Neural progenitor cell (in vitro differentiated cells): ENCODE measurements at places on chromosomes 3 and 15.

DNA sequence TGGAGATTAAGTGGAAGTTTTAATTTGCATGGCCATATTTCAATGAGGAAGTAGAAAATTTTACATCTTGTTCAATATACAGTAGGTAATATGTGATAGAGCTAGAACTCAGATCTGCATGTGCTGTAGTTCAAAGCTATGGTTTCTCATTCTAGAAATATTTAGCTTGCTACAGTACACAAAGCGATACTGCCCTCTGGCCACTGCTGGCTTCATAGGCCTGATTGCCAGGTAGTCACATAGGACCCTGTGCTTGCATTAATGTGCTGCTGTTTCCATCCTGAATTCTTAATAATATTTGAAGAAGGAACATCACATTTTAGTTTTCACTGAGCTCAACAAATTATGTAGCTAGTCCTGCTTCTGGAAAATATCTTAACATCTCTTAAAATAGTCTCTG, 87.0 kb downstream of the PLSCR2 start:
- DNase-seq, result peak; percentile 13
- H3K36me3 ChIP-seq, result no peaks in the 10 kb centered on the region
- H3K4me3 ChIP-seq, result no peak overlapping the region
- no peaks in the 10 kb centered on the region for H3K4me1 ChIP-seq
- no peaks in the 10 kb centered on the region for H3K27me3 ChIP-seq

DNA sequence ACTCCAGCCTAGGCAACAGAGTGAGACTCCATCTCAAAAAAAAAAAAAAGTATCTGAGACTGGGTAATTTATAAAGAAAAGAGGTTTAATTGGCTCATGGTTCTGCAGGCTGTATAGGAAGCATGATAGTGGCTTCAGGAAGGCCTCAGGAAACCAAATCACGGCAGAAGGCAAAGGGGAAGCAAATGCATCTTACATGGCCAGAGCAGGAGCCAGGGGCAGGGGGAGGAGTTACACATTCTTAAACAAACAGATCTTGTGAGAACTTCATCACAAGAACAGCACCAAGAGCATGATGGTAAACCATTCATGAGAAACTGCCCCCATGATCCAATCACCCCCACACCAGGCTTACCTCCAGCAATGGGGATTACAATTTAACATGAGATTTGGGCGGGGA, 37.2 kb downstream of the ACAP2 start:
- no peak overlapping the region for H3K27ac ChIP-seq
- no peak overlapping the region for H3K4me3 ChIP-seq
- H3K36me3 ChIP-seq, result no peaks in the 10 kb centered on the region
- no peaks in the 10 kb centered on the region for H3K4me1 ChIP-seq
- no peak for DNase-seq

DNA sequence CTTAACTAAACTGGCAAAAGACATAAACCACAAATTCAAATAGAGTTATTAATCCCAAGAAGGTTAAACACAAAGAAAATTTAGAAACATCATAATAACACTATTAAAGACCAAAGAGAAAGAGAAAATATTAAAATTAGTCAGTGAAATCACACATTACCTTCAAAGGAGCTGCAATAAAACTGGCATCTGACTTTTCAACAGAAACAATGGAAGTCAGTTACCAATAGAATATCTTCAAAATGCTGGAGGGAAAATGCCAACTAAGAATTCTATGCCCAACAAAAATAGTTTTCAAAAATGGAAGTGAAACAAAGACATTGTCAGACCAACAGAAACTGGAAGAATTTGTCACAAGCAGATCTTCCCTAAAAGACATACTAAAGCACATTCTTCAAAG, 68.7 kb upstream of the RNF7 start:
- H3K27ac ChIP-seq, result no peak overlapping the region
- H3K4me1 ChIP-seq, result no peaks in the 10 kb centered on the region
- DNase-seq, result no peak

- DNase-seq, result no peak
- no peaks in the 10 kb centered on the region for H3K36me3 ChIP-seq
- no peaks in the 10 kb centered on the region for H3K27me3 ChIP-seq
- no peak overlapping the region for H3K27ac ChIP-seq
- no peak overlapping the region for H3K4me3 ChIP-seq
Observed at GRCh38 chr3:127698691-127699415, 26.1 kb downstream of the ABTB1 start.

DNA sequence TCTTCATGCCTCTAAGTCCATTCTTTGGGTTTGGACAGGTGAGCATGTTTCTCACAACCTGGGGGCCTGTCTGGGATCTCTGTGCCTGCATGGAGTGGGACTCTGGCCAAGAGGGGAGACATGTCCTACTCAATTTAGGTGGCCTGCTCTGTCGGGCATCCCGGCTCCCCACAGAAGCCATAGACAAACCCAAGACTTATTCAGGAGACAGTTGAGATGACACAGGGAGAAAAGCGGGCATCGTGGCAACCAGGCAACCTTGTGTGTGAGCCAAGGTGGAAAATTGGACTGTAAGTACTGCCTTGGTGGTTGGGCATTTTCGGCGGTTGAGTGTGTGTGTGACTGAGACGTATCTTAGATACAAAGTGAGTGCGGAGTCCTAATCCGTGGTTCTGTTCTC, 40.5 kb downstream of the PPCDC start:
- H3K36me3 ChIP-seq, result no peaks in the 10 kb centered on the region
- H3K4me1 ChIP-seq, result no peaks in the 10 kb centered on the region
- no peaks in the 10 kb centered on the region for H3K27me3 ChIP-seq
- no peak overlapping the region for H3K27ac ChIP-seq
- DNase-seq, result no peak
- H3K4me3 ChIP-seq, result no peak overlapping the region

GRCh38 chr3:111096487-111097209, 25.0 kb downstream of the NECTIN3 start:
- H3K27ac ChIP-seq, result no peak overlapping the region
- H3K36me3 ChIP-seq, result no peaks in the 10 kb centered on the region
- no peak for DNase-seq
- no peaks in the 10 kb centered on the region for H3K27me3 ChIP-seq
- no peak overlapping the region for H3K4me3 ChIP-seq
- H3K4me1 ChIP-seq, result no peaks in the 10 kb centered on the region

DNA sequence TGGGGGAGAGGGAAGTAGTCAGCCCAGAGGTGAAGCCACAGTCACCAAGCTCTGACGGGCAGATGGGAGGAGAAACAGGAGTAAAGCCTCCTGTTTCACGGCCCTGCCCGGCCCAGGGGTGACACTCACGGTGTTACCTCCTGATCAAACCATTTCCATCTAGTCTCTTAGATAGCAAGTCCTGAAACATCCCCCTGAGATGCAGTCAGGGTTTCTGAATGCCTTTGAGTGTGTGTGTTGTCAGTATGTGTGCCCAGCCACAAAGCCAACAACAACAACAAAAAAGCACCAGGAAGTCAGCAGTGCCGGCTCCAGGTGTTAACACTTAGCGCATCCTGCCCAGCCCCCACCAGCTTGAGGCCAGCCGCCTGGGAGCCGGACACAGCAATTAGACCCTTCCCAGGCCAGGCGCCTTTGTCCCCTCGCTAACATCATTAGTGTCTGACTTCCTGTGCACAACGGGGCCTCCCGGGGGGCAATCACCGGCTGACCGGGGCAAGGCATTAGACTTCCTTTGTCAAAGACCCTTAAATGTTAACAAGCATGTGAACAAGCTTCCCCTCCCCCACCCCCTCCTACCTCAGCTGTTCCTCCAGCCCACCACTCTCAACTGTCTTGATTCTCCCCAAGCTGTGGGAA, 34.5 kb downstream of the IL17RD start:
- H3K4me3 ChIP-seq, result peak overlapping the region; percentile 28
- H3K27me3 ChIP-seq, result peaks cover 44% of the 10 kb centered on the region
- H3K4me1 ChIP-seq, result peaks cover 69% of the 10 kb centered on the region
- H3K36me3 ChIP-seq, result no peaks in the 10 kb centered on the region

DNA sequence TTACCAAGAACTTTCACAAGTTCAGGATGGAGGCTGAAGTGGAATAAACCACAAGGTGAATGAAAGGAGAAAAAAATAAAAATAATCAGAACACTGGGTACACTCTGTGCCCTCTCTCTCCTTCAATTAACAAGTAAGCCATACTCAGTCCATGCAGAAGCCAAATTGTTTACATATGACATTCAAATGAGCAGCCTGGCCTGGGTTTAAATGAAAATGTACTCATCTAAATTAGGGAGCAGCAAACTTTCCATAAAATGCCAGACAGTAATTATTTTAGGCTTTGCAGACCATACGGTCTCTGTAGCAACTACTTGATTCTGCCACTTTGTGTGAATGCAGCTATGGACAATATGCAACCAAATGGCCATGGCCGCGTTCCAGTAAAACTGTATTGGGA, 376.6 kb downstream of the MAGI1 start:
- no peaks in the 10 kb centered on the region for H3K4me1 ChIP-seq
- no peak overlapping the region for H3K27ac ChIP-seq
- no peak for DNase-seq
- no peaks in the 10 kb centered on the region for H3K36me3 ChIP-seq
- H3K27me3 ChIP-seq, result no peaks in the 10 kb centered on the region
- no peak overlapping the region for H3K4me3 ChIP-seq

DNA sequence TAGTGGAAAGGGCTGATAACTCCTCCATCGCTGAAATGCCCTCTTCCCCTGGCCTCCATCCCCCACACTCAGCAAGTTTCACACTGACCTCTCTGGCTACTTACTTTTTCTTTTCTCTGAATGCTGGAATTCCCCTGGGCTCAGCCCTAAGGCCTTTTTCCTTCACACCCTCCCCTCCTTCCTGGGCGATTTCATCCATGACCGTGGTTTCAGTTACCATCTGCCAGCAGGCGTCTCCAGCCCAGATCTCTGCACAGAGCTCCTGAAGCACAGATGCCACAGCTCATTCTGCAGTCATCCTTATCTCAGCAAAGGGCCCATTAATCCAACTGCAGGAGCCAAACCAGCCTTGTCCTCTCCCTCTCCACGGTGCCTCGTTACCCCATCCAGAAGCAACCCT, 114.0 kb downstream of the RFTN1 start:
- DNase-seq, result no peak
- no peaks in the 10 kb centered on the region for H3K36me3 ChIP-seq
- no peaks in the 10 kb centered on the region for H3K27me3 ChIP-seq
- H3K4me3 ChIP-seq, result no peak overlapping the region
- H3K27ac ChIP-seq, result no peak overlapping the region
- no peaks in the 10 kb centered on the region for H3K4me1 ChIP-seq

GRCh38 chr3:36399933-36400332, 19.6 kb downstream of the STAC start:
- no peak overlapping the region for H3K4me3 ChIP-seq
- H3K4me1 ChIP-seq, result no peaks in the 10 kb centered on the region
- no peaks in the 10 kb centered on the region for H3K36me3 ChIP-seq
- no peaks in the 10 kb centered on the region for H3K27me3 ChIP-seq

DNA sequence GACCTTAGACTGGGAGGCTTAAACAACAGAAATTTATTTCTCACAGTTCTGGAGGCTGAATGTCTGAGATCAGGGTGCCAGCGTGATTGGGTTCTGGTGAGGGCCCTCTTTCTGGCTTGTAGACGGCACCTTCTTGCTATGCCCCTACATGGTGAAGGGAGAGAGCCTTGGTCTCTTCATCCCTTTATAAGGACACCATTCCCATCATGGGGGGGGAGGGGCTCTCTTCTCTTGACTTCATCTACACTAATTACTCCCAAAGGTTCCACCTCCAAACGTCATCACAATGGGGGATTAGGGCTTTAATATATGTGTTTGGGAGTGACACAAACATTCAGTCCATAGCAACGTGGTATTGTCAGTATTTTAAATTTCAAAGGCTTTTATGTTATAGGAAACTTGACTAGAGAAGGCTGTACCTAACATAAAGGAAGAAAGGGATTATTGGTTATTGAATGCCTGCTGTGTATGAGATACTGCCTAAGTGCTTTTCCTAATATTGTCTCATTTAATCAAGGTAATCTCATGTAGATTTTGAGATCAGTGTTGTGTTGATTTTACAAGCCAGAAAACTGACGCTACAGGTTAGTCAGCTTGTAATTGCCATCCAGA, 20.9 kb downstream of the SYN2 start:
- H3K4me1 ChIP-seq, result peaks cover 24% of the 10 kb centered on the region
- H3K36me3 ChIP-seq, result no peaks in the 10 kb centered on the region
- DNase-seq, result peak; percentile 25
- H3K27ac ChIP-seq, result no peak overlapping the region
- H3K27me3 ChIP-seq, result no peaks in the 10 kb centered on the region
- H3K4me3 ChIP-seq, result no peak overlapping the region

- H3K27me3 ChIP-seq, result no peaks in the 10 kb centered on the region
- peak overlapping the region; percentile 29 for H3K4me3 ChIP-seq
- peaks cover 17% of the 10 kb centered on the region for H3K4me1 ChIP-seq
- H3K36me3 ChIP-seq, result no peaks in the 10 kb centered on the region
Observed at GRCh38 chr15:83305704-83306291, 21.3 kb upstream of the BNC1 start.
